ENCODE measurements at places on chromosomes 11 and 22.

GRCh38 chr22:44668190-44668885, 33.7 kb upstream of the PRR5 start:
- DNase-seq = peak; percentile 77

DNA sequence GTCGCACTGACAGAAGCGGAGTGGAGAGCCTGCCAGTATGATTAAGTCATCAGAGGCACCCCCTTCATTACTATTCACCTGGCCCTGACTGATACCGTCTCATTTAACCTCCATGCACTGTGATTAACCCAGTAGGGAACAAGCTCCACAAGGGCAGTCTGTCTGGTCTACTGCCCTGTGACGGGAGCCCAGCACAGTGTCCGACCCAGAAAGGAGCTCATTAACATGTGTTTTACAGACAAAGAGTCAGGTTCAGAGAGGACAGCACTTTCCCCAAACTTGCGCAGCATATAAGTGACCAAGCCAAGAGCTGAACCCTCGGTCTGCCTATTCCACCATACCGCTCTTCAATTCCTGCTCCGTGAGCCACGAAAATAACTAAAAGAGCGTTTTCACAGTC, 129.5 kb downstream of the RRAS2 start:
- no peak for DNase-seq

DNA sequence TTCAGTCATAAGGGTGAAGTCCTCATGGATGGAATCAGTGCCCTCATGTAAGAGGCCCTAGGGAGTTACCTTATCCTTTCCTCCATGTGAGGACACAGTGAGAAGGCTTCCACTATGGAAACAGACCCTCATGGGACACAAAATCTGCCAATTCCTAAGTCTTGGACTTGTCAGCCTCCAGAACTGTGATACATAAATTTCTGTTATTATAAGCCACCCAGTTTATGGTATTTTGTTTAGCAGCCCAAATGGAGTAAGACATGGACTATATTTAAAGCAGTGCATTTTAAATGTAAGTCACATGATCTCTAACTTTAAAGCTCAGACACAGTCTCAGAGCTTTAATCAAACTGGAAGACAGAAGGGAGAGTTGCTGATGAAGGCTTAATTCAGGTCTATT, 619.8 kb upstream of the CHORDC1 start:
- DNase-seq = no peak

- DNase-seq = no peak
Observed at GRCh38 chr11:11882539-11882938, 40.8 kb downstream of the USP47 start.

GRCh38 chr11:119505861-119506260, 82.9 kb upstream of the THY1 start:
- DNase-seq = no peak

GRCh38 chr22:38970551-38970950, 11.6 kb upstream of the APOBEC3B start:
- DNase-seq = no peak

GRCh38 chr11:8241373-8242117, 22.1 kb downstream of the LMO1 start:
- DNase-seq = no peak

- DNase-seq = no peak
Observed at GRCh38 chr11:103367650-103368049, 258.4 kb downstream of the DYNC2H1 start.

GRCh38 chr11:232783-233565, 3.2 kb downstream of the SIRT3 start:
- DNase-seq = no peak

DNA sequence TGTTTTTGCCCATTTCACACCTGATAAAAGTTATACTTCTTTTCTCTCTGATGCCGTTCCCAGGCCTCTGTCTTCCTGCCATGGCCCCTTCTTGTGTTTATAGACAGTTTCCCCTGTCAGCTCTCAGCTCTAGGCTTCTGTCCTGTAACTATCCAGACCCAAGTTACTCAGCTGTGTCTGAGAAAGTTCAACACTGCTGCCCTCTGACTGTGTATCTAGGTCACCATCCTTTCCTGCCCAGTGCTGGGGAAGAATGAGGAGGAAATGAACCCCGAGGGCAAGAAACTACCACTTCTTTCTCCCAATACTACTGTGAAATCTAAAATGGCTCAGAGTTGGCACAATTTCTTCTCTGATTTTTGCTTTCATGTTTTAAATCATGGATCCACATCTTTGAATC, 29.6 kb downstream of the SNX19 start:
- no peak for DNase-seq

- DNase-seq = no peak
Observed at GRCh38 chr11:100801225-100801999, 114.3 kb downstream of the ARHGAP42 start.

- DNase-seq = no peak
Observed at GRCh38 chr11:85758026-85758425, 52.9 kb downstream of the SYTL2 start.

DNA sequence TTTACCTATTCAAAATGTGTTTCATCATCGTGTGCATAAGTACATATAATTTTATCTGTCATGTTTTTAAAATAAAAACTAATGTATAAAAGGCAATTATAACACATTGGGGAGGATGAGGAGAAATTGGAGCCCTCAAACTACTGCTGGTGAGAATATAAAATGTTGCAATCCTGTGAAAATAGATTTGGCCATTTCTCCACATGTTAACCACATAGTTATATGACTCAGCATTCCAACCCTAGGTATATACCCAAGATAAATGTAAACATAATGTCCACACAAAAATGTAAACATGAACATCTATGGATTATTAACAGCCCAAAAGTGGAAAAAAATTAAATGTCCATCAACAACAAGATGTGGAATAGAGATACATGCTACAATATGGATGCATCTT, 928.0 kb upstream of the FAT3 start:
- DNase-seq = no peak

GRCh38 chr11:116644201-116644940, 128.4 kb downstream of the BUD13 start:
- DNase-seq = peak; percentile 17

DNA sequence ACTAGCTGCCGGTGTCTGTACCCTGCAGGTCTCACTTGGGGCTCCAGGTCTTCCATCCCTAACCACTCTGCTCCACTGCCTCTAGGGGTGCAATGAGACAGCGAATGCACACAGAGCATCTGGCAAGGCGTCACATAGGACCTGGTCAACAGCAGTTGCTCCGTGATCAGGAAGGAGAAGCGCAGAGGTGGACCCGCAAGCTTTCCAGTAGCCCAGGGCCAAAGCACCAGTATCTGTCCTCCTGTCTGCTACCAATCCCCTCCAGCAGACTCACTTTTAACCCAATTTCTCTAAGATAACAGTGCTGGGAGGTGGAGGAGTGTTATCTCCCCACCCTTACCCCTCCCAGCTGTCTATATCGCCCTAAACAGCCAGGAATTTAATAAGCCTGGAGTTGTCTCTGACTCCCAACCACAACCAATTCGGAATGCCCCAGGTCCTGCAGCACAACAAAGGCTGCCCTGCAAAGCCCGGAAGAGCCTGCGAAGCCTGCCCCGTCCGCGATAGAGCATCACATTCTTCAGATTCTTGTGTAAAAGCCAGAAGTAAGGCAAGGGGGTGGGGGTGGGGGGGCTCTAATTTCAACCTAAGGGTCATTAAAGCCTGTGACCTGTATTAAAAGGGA, 19.3 kb downstream of the MYH9 start:
- DNase-seq = no peak

GRCh38 chr11:115504276-115505158, at the start of gene CADM1:
TSS of gene CADM1 (minus strand) at chr11:115504415.
- DNase-seq = peak; percentile 98
